Cardiac muscle cell (in vitro differentiated cells and primary cell): ENCODE measurements at places on chromosomes 7 and 10.

DNA sequence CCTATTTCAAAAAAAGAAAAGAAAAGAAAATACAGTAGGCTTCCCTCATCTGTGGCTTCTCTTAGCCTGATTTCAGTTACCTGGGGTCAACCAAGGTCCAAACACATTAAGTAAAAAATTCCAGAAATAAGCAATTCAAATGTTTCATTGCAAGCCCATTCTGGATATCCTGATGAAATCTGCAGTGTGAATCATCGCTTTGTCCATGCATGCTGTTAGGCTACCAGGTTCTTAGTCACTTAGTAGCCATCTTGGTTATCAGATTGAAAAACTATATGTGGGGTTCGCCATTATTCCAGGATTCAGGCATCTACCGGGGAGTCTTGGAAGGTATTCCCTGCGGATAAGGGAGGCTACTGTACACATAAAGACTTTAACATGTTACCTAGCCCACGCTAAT, 991 bp upstream of the FAM204A start:
- H3K27me3 ChIP-seq = peaks cover 11% of the 10 kb centered on the region
- H3K4me1 ChIP-seq = peaks cover 12% of the 10 kb centered on the region
- no peaks in the 10 kb centered on the region for H3K36me3 ChIP-seq
- H3K4me3 ChIP-seq = no peak overlapping the region

DNA sequence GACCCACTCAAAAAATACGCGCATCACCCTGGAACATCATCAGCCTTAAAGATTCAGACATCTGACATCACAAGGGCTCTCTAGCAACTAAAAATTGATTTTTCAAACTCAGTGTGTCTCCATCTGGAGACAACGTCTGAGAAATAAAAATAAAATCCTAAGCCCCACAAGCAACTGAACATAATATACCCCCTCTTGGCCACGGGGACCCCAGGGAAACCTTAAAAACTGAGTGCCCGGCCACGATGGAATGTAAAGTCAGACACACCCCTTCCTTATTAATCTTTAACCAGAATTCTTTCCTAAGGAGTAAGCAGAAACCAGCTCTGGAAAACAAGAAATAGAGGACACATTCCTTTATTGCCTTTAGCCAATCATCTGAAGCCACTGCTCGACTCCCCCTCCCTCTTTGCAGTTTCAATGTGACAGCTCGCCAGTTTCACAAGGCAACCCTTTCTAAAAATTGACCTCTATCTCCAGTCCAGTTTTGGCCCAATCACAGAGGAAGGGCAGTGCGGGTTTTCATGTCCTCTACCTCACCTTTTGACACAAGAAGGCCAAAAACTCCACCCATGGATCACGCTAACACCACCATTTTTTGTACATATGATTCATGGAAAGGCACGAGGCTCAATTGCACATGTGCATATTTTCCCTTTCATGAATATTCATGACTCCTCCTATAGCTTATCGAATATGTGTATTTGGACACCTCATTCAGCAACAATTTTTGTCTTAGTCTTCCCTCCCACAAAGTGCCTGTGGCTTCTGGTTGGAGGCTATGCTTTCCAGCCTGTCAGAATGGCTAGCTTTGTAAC, 24.2 kb downstream of the IFIT3 start:
- peak; percentile 52 for DNase-seq
- H3K36me3 ChIP-seq = no peaks in the 10 kb centered on the region
- H3K27ac ChIP-seq = peak overlapping the region; percentile 91
- H3K27me3 ChIP-seq = no peaks in the 10 kb centered on the region

DNA sequence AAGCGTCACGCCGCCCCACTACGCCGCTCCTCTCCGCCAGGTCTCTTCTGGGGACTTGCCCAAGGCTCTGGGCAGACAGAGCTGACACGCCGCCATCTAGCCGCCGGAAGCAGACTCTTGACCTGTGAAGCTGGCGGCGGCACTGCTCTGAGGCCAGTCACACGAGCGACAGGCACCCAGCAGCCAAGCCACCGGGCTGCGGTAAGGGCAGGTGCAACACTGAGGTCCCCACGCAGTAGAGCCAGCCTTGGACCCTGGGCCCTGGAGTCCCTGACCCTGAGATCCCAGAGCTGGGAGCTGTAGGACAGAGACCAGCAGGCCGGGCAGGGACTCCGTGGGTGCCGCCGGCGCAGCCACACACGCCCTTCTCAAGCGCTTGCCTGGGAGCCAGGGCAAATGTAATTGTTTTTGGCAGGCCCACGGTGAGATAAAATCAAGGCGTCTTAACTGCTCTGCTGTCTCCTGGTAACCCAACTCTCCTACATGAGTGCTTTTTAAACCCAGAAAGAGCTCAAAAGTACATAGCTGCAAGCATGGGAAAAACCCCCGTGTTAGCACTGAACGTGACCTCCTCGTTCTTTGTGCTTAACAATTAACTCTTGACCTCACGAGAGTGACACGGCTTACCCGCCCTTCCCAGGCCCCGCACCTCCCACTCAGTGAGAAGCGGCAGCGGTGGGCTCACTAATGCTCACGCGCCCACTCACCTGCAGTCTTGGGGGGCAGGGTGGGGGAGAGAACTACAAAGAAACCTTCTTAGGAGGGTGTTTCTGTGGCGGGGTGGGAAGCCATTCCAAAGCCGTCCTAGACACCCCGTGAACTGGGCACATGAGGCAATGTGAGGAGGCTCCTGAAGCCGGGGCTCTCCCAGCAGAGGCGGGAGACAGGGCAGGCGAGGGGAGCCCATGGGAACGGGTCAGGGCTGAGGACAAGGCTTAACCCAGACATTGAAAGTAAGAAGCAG, 8.5 kb downstream of the GPER1 start:
- no peak for DNase-seq
- no peaks in the 10 kb centered on the region for H3K27me3 ChIP-seq
- peak overlapping the region; percentile 2 for H3K27ac ChIP-seq
- no peak overlapping the region for H3K4me3 ChIP-seq
- peaks cover 11% of the 10 kb centered on the region for H3K4me1 ChIP-seq

- H3K4me3 ChIP-seq = no peak overlapping the region
- DNase-seq = peak; percentile 69
- no peaks in the 10 kb centered on the region for H3K27me3 ChIP-seq
- H3K36me3 ChIP-seq = no peaks in the 10 kb centered on the region
- H3K4me1 ChIP-seq = no peaks in the 10 kb centered on the region
Observed at GRCh38 chr7:81627536-81628287, 142.1 kb downstream of the HGF start.

- H3K4me1 ChIP-seq = no peaks in the 10 kb centered on the region
- no peaks in the 10 kb centered on the region for H3K27me3 ChIP-seq
- H3K4me3 ChIP-seq = no peak overlapping the region
- no peak overlapping the region for H3K27ac ChIP-seq
- no peaks in the 10 kb centered on the region for H3K36me3 ChIP-seq
- no peak for DNase-seq
Observed at GRCh38 chr10:51862149-51862548, 162.8 kb upstream of the CSTF2T start.

DNA sequence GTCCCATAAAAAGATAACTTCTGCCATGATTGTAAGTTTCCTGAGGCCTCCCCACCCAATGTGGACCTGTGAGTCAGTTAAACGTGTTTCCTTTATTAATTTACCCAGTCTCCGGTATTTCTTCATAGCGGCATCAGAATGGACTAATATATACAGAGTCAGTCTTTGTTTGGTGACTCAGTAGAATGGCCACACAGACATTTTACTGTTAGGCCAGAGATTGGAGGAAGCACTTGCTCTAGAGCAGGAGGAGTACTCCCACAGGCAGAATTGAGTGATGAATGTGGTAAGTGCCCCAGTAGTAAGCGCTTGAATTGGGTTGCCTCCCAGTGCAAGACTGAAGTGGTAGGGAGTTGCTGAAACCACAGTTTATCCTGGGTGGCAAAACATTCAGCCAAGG, 149.5 kb upstream of the SMIM30 start:
- no peaks in the 10 kb centered on the region for H3K4me1 ChIP-seq
- H3K4me3 ChIP-seq = no peak overlapping the region
- no peak overlapping the region for H3K27ac ChIP-seq
- no peak for DNase-seq
- no peaks in the 10 kb centered on the region for H3K36me3 ChIP-seq

DNA sequence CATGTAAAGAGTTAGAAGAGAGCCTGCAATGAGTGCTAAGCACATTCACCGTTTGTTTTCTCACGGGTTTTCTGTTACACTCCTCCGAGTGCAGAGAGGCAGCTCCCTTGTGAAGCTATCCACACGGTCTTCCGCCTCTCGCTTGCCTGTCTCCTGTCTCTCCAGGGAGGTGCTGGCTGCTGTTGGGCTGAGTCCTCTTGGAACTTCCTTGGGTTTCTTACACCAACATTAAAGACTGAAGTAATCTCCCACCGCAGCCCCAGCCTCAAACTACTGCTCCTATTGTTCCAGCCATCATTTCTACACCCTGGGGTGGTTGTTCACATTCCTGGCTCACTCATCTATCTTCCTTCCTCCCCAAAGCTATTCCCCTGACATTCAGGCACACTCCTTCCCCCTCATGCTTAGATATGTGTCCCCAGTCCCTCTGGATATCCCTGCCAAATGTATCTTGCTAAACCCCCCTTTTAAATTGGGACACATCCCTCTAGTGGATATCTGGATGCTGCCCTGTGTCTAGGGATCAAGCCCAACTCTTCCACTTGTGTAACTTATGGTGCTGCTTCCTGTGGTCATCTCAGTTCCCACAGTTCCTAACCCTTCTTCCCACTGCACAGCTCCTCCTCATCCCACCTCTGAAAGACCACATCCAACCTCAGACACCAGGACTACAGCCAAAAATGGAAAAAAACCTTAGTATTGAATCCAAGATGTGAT, 14.1 kb downstream of the ESYT2 start:
- no peaks in the 10 kb centered on the region for H3K36me3 ChIP-seq
- H3K4me1 ChIP-seq = peaks cover 28% of the 10 kb centered on the region
- H3K4me3 ChIP-seq = no peak overlapping the region
- peak overlapping the region; percentile 35 for H3K27ac ChIP-seq

- H3K4me1 ChIP-seq = peaks cover 4% of the 10 kb centered on the region
- no peak for DNase-seq
- H3K27me3 ChIP-seq = peaks cover 3% of the 10 kb centered on the region
- H3K36me3 ChIP-seq = no peaks in the 10 kb centered on the region
- H3K27ac ChIP-seq = no peak overlapping the region
- no peak overlapping the region for H3K4me3 ChIP-seq
Observed at GRCh38 chr7:29319719-29320521, 125.3 kb downstream of the CHN2 start.

GRCh38 chr10:112497347-112497950, 50.4 kb downstream of the VTI1A start:
- no peak overlapping the region for H3K27ac ChIP-seq
- H3K27me3 ChIP-seq = no peaks in the 10 kb centered on the region
- H3K4me3 ChIP-seq = no peak overlapping the region
- no peaks in the 10 kb centered on the region for H3K4me1 ChIP-seq
- no peak for DNase-seq
- no peaks in the 10 kb centered on the region for H3K36me3 ChIP-seq
